ENCODE measurements at places on chromosomes 16 and 17.

GRCh38 chr16:30184096-30184890, 891 bp downstream of the CORO1A start:
- DNase-seq = no peak

- peak; percentile 6 for DNase-seq
These were observed 160.1 kb downstream of the MAP2K4 start for GRCh38 chr17:12180644-12181261.

GRCh38 chr17:40363111-40363827, 1.3 kb downstream of the GJD3 start:
- DNase-seq = no peak

GRCh38 chr17:40319651-40320540, 10.9 kb downstream of the RARA start:
- no peak for DNase-seq

DNA sequence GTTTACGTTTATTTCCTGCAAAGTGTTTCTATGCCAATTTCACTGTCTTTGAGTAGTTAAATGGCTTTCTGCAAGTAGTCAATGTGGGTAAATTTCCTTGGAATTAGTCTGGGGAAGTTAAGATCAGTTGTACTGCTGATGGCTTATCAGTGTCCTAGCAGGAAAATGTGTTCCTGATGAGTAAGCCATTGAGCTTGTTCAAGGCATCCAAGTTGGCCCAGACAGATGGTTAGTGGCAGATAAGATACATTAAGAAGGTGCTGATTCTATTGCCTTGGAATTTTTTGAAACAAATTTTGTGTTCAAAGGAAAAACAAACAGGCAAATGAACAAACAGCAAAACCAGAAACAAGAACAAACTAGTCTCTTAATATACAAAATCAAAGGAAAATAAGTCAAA, 258.4 kb downstream of the MAP2K6 start:
- DNase-seq = peak; percentile 32

GRCh38 chr16:27967169-27967568, 96.3 kb downstream of the GSG1L start:
- no peak for DNase-seq

- peak; percentile 54 for DNase-seq
These were observed 133.9 kb downstream of the SOCS1 start for GRCh38 chr16:11121914-11122692.

DNA sequence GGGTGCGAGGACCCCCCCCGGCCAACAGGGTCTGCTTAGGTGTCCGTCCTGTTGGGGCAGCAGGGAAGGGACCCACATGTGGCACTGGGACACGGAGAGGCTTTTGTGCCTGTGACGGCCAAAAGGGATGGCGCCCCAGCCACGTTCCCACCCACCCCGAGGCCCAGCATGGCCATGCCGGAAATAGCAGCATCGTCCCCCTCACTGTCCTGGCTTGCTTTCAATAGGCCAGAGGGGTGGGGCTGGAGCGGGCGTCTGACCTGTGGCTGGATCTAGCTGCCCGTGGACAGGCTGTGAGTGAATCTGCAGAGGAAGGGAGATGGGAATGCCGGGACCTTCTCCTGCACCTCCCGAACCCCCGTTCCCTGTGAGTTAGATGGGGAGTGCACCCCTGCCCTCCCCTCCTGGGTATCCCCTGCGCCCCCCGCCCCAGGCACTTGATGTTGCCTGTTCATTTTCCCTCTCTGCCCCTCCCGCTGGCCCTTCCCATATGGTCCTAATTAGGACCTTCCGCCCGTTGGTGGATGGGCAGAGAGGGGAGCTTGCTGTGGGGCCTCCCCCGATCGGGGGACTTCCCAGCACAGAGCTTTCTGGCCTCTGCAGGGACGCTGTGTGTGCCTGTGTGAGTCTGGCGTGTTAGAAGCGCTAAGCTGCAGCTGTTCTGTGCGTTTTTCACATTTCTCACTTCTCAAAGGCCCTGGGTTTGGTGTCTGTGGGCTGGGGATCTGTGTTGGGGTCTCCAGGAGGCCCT, 292.8 kb downstream of the SEC14L1 start:
- DNase-seq = no peak

DNA sequence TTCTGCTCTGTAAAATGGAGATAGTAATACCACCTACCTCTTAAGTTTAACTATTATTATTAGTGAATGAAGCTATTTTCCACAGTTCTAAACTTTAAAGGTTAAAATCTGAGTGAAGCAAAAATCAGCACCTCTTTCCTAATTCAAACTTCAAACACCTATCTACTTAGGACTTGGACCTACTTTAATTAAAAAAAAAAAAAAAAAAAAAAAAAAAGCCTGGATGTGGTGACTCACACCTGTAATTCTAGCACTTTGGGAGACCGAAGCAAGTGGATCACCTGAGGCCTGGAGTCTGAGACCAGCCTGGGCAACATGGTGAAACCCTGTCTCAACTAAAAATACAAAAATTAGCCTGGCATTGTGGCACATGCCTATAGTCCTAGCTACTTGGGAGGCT, 5.0 kb upstream of the KANSL1 start:
- DNase-seq = no peak

DNA sequence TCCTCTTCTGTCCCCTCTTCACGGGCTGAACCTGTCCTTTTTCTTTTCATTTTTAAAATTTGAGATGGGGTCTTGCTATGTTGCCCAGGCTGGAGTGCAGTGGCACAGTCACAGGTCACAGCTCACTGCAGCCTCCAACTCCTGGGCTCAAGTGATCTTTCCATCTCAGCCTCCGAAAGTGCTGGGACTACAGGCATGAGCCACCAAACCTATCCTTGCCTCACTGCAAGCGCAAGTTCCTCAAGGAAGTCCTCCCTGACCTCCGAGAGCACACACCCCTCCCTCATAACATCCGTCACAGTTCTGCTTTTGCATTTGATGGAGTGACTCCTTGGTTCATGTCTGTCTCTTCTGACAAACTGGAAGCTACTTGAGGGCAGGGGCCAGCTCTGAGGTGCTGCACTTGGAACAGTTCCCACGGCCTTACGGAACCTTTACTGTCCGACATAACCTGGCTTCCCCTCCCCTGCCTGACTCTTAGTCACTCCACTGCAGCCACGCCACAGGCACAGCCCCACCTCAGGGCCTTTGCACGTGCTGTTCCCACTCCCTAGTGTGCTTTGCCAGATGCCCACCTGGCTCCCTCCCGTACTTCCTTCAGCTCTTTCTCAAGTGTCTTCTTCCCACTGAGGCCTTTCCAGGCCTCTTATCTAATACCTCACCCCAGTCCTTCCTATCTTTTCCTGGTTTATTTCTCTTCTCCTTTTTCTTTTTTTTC, 4.4 kb downstream of the TBX6 start:
- no peak for DNase-seq

All from NCI-H226 (cell line).